ENCODE measurements at places on chromosomes 2 and 18. TPM values are rescaled to one million over a fixed set of nuclear protein-coding genes. Genes with fewer than 3 reads are reported as not detected.

DNA sequence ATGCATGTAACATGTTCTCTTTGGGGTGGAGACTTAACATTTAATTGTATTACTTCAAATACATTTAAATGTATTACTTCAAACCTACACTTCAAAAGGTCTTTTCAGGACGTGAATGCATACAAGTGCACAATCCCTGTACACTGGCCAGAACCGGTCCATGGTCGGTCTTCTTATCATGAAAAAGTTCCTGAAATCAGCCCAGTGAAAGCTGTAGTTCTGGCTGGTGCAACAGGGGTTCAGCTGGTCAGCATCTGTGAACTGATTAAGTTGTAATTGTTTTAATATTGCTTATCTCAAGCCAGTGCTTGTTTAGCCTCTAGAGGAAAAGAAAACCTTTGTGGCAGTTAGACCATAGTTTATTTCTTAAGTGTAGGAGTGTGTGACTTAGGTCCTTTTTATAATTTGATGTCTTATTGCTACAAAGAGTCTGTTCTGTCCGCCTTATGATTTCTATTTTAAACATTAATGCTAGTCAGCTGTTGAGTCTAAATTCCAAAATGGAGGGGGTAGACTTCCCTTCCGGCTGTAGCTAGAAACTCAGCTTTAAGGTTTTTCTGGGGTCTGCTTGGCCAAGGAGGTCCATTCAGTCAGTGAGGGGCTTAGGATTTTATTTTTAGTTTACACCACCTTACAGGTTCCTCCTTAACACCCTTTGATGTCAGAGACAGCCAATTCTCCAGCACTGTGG lies 768 bp upstream of the CYBRD1 start:
- no peak for DNase-seq

GRCh38 chr2:17892770-17893534 lies 14.5 kb downstream of the KCNS3 start:
- no peak for DNase-seq

DNA sequence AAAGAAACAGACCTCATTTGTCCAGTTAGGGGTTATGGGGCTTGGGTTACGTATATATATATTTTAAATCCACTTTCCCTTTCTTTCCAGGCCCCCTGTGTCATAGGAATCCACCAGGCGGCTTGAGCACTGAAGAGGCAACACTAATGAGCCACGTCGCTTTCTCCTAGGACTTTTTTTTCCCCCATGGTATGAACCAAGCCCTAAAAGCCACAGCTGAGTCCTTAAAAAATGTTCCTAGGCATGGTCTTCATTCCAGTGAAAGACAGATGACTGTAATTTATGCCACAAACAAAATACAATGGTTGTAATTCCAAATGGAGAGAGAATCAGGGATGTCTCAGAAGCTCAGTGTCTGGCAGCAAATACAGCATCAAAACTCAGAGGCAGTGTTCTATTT lies 146.8 kb downstream of the EPHA4 start:
- DNase-seq, result no peak

DNA sequence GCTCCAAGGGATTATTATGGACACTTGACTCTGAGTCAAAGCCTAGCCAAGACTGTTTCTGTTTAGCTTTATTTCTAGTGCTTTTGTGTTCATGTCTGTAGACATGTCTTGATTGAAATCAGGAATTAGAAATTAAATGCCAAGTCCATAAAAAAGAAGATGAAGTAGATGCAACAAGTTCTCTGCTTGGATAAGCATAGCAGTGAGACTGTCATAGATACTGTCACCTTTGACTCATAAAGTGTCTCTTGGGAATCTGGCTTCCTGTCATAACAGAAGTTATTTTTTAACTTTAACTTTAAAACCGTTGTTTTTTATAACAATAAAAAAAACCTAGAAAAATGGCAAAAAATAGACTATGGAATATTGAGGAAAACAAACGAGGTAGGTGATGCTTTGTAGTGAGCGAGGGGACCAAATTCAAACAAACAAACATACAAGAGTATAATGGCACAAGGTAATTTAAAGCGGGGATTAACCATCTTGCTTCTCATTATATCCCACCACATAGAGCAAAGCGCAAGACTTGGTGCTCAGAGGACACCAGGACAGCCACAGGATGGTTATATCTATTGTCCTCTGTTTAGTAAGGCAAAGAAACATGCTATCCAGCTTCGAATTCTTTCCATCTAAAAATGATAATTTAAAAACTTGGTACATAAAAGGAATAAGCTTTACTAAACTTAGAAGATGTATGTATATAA lies 64.6 kb downstream of the CD226 start:
- no peak for DNase-seq

- no peak for DNase-seq
Measured at GRCh38 chr2:23435250-23436035, 50.5 kb downstream of the KLHL29 start.

Gene KCNJ3
- 9.9 TPM for polyA plus RNA-seq

Gene CMPK2
- polyA plus RNA-seq, result 2.8 TPM

Gene OTOF
- not detected for polyA plus RNA-seq

Gene TYW5
- 6.8 TPM for polyA plus RNA-seq

Gene REEP1
- polyA plus RNA-seq, result 3.3 TPM
